Spleen (tissue), 13 donors: ENCODE measurements at places on chromosomes 2 and 18.

- DNase-seq: no peak
Measured at GRCh38 chr18:78980279-78980771, 707 bp downstream of the SALL3 start.

DNA sequence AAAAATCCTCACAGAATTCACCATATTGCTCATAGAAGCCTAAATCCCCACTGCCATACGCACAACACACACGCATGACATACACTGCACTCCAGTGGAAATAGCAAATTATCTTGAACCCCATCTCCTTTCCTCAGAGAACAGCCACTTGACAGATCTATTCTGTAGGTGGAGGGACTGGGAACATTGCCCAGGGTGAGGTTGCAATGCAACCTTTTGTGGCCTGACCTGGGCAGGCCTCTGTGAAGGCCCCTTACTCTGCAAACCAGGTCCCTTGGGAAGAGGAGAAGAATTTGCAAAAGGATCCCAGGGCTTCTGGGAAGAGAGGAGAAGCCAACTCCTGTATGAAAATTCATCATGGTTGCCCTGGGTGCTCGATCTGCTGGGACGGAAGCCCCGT, 51.9 kb downstream of the SDC1 start:
- DNase-seq: peak; percentile 24

DNA sequence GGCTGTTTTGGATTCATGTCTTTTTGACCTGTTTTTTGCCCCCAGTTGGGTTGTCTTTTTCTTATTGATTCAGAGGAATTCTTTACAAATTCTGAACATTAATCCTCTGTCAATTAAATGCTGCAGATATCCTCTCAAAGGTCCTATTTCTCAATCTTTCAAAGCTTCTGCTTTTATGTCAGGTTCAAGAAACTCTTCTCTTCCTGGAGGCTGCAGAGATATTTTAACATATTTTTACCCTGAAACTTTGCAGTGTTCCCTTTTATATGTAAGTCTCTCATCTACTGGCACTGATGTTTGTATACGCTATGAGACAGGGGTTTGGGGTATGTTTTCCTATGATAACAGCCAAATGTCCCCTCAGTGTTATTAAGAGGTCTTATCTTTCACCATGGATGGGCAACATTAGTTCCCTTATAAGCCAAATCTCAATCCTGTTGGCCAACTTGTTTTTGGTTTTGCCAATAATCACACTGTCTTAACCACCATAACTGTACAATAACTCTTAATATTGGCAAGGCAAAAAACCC, 159.3 kb downstream of the HDAC4 start:
- DNase-seq: no peak

- DNase-seq: no peak
Measured at GRCh38 chr2:222100704-222101699, 197.8 kb downstream of the PAX3 start.

- DNase-seq: no peak
Measured at GRCh38 chr2:231084565-231084964, 27.9 kb downstream of the PSMD1 start.

DNA sequence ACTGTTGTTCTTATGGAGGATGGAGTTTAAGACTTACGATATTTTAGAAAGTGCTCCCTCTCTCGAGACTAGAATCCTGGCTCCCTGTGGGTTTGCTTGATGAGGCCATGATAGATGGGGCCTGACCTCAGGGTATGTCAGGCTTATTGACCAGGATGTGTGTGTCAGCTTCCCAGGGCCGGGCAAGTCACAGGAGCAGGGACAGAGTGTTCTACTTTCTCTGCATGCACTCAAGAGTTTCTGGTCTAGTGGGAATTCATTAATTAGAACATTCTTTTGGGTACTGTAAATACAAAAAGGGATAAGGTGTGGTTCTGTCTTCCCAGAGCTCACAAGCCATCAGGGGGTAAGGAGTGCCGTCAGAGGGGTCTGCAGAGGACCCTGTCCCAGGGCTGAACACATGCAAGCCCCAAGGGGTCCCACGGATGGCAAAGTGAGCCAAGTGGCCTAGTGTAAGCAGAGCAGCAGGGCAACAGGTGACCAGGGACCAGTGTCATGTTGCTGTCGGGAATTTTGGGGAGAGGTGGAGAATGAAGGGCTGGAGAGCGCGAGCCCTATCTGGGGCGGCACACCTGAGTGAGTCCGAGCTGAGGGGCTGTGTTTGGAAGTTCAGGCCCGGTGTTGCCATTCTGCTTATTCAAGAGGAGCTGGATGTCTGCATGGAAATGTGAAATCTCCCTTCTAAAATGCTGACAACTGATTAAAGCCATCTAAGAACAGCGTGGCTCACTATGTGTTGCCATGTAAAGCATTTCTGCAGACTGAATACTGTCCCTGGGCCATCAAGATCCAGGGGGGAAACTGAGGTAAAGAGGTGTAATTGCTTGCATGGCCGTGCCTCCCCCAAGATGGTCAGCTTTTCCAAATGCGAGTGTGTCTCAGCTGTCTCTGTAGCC, 91.4 kb downstream of the TGFA start:
- no peak for DNase-seq

DNA sequence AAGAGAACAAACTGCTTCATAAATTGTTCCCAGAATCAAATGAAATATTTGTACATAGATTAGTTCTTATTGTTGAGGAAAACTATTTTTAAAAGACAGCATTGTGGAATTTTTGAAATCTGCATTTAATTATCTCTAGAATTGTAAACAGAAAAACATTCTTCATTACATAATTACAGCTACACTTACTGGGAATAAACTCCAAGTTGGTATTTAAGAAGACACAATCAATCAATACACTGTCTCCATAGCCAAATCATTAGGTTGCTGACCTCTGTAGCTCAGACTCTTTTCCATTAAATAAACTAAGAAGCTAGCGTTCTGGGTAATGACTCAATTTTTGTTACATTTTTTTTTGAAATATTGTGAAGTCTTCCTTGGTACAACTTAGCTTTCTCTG, 70.2 kb upstream of the PIEZO2 start:
- DNase-seq: no peak

- DNase-seq: no peak
Measured at GRCh38 chr2:101969723-101970122, 22.0 kb upstream of the IL1R2 start.

- DNase-seq: no peak
Measured at GRCh38 chr2:165114346-165114939, 89.4 kb downstream of the SCN3A start.

DNA sequence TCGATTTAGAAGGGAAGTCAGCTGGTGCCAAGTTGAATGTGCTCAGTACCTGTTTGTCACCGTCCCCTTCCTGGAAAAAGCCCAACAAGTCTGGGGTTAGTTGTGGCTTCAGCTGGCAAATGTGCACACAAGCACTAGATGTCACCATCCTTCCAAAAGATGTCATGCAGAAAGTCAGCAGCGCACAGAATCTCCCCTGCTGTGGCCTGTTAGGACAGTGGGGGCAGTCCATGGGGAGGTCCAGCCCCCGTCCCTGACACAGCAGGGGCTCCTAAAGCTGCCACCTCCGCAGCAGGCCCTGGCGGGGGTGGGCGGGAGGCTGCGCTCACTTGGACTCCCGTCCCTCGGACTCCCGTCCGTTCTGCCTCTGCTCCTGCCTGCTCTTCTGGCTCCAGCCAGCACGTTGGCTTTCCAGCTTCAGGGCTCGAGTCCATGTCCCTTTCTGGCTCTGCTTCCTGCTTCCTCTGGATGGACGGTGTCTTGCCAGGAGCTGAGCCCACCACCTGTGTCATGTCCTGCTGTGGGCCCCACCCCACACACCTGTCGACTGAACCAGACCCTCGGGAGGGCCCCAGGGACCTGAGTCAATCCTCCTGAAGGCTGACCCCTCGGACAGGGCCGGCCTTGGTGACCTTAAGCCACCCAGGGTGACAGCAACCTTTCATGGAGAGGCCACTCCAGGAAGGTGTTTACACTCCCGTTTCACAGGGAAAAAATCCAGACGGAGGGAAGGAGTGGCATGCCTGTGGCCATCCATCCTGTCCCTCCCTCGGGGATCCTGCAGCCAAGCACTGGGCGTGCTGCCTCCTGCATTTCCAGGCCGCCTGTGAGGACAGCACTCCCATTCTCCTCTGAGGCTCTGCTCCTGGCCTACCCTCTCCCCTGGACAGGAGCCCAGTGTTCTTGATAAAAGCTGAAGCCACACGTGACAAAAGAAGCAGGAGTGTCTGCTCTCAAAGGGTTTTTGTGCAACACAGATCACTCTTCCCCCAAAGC, 8.5 kb downstream of the RAB17 start:
- DNase-seq: no peak

- peak; percentile 68 for DNase-seq
Measured at GRCh38 chr2:121199281-121200010, 85.6 kb downstream of the TFCP2L1 start.

GRCh38 chr2:120765678-120766469, 30.2 kb downstream of the GLI2 start:
- peak; percentile 82 for DNase-seq

DNA sequence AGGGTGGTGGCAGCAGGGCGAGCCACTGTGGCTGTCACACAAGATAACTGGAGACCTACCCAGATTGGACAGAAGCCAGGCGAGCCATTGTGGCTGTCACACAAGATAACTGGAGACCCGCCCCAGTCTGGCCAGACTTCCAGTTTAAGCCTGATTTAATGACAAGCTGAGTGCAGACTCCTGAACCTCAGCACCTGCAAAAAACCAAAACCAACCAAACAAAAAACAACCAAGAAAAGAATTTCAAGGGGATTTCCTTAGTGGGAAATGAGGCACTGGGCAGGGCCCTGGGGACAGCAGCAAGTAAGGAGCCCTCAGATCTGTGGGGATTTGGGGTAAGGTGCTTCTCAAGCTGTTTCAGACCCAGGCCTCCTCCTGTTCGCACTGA, 95.2 kb upstream of the BOD1L2 start:
- DNase-seq: no peak

DNA sequence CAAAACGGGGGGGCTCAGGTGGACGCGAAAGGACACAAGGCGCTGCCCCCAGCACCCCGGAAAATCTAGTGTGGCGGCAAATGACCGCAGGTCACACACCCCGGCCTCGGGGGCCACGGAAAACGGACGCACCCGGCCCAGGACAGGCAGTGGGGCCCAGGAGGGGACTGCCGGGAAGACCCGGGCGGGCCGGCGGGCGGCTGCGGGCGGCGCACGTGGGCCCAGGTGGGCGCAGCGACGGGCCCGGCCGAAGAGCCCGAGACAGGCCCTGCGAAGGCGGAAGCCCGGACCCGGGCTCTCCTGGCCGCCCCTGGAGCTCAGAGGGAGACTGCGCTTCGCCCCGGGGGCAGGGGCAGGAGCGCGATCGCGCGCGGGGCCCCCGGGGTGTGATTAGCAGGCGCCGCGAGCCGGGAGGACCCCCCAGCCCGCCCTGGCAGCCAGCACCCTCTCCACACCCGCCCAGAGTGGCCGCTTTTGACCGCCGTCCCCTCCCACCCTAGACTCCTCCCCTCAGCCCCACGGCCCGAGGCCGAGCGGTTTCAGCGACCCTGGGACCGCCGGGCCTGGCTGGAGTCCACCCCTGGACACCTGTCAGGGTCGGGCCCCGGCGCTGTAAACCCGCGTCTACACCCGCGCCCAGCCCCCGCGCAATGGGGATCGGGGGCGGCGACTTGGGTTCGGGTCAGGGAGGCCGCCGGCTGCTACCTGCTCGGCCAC, 773 bp downstream of the MBP start:
- DNase-seq: peak; percentile 94

DNA sequence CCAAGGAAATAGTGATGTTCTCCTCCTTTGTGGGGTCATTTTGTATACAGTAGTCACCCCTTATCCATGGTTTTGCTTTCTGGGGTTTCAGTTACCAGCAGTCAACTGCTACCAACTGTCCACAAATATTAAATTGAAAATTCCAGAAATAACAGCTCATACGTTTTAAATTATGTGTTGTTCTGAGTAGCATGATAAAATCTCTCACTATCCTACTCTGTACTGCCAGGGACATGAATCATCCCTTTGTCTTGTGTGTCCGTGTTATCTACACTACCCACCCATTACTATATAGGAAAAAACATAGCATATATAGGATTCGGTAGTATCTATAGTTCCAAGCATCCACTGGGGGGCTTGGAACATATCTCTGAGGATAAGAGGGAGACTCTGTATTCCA, 120.9 kb upstream of the DCC start:
- no peak for DNase-seq

DNA sequence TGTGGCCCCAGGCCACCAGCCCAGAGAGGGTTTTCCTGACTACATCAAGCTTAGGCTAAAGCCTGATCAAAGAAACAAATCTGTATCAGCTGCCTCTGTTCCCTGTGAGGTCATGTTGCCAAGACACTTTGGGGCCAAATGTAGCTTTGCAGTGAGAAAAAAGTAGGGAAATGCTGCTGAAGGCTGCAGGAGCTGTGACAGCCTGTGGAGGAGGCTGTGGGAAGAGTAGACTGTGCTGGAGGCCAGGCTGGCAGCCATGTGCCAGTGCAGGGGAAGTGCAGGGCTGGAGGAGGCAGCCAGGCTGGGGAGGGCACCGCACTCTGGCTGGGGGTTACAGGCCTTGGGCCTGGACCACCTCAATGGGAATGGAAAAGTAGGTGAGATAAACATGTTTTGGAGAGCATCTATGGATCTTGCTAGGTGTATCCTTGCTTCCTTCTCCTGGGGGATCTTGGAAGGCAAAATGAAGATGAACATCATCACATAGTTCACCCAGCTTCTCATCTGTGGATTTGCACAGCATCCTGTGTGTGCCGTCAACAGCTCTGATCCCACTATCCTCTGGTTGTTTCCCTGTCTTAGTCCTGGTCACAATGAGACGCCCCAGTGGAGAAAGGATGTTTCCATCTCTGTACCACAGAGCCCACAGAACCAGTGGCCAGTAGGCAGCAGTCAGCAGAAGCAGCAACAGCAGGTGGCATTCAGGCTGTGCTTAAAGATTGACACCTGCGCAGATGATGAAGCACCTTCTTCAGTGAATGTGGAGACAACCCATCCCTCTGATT, 103.8 kb upstream of the COPS8 start:
- DNase-seq: peak; percentile 62

DNA sequence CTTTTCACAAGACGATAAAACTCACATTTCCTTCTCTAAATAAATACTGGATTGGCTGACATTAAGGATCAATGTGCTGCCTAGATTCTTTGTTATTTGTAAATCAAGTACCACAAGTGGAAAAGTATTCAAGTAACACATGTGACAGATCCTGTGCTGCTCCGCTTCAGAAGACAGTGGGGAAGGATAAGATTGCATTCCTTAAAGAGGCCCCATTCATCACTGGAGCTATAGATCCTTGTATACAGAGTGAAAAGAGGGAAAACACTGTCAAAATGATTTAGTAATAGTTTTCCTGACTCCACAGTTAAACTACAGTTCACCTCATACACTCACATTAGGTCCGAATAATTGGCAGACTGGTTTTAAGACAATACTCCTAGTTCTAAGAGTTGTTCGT, 108.0 kb upstream of the CSRNP3 start:
- DNase-seq: no peak

DNA sequence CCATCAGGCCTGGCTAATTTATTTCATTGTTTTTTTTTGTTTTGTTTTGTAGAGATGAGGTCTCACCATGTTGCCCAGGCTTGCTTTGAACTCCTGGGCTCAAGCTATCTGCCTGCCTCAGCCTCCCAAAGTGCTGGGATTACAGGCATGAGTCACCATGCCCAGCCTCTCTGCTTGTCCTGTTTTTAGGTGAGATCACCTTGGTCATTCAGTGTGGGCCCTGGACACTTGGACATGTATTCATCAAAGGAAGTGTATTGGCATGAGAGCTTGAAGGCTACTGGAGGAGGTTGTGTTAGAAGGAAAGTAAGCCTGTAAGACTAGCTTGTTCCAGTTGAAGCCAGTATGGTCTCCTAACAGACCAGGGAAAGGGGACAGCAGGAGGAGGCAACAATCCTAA, 229.2 kb upstream of the RGPD4 start:
- no peak for DNase-seq
